Sigmoid colon (tissue), 7 donors: ENCODE measurements at places on chromosomes 3 and 15.

DNA sequence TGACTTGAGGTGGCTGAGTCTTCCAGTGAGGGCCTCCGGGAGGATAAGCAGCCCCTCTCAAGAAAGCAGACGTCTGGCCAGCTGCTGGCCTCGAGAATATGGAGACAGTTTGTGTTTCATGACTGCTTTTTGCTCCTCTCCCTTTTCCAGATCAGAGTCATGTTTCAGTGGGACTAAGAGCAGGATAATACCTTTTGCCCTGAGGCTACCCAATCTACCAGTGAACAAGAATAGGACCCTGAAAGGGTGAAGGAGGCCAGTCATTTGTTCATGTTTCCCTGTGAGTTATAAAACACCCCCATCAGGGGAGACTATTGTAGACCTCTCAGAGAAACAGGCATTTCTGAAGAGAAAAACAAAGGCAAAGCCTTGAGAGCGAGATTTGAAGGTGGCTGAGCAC is 137.4 kb downstream of the RYR3 start:
- DNase-seq: no peak

GRCh38 chr3:99747915-99748314 is 69.7 kb upstream of the CMSS1 start:
- DNase-seq: no peak

DNA sequence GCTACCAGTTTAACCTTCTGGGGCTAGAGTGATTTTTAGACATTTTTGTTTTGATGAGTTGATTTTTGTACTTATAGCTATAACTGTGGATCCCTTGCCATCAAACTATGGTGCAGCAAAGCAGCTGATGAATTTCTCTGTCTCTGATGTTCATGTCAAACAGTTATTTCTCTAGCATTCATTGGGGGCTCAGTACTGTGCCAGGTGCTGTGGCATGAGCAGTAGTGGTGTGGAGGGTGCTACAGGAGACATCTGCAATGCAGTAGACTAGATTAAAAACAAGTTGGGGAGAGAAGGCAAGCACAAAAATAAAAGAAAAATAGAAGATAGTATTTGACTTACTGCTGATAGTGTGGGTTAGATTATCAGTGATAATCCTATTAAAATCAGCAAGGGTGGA is 95.3 kb downstream of the AKAP13 start:
- DNase-seq: no peak

- DNase-seq: no peak
Observed at GRCh38 chr3:9861201-9861600, 17.4 kb upstream of the RPUSD3 start.
